ENCODE measurements at places on chromosomes 2 and 18.
A peak's percentile ranks its signal among the peaks of the same experiment; 100 is the strongest.

- DNase-seq, result no peak
Observed at GRCh38 chr2:48464264-48464795, 65.6 kb upstream of the STON1 start.

GRCh38 chr18:79583426-79583825 is 96.2 kb upstream of the CTDP1 start:
- DNase-seq, result no peak

DNA sequence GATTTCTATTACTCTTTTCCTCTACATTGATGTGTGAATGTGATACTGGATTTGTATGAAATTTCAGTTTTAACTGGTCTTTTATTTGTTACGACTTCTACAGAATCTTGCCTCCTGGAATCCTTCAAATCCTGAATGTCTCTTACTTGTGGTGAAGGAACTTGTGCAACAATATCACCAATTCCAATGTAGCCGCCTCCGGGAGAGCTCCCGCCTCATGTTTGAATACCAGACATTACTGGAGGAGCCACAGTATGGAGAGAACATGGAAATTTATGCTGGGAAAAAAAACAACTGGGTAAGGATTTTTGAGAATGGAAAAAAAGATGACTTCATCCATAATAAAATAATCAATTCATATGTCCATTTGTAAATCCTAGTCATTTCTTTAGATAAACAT is 134.6 kb downstream of the BABAM2 start:
- no peak for DNase-seq

- DNase-seq, result no peak
Observed at GRCh38 chr2:212088353-212088752, 450.2 kb downstream of the ERBB4 start.

- no peak for DNase-seq
Observed at GRCh38 chr18:56000041-56000440, 412.0 kb upstream of the TCF4 start.

DNA sequence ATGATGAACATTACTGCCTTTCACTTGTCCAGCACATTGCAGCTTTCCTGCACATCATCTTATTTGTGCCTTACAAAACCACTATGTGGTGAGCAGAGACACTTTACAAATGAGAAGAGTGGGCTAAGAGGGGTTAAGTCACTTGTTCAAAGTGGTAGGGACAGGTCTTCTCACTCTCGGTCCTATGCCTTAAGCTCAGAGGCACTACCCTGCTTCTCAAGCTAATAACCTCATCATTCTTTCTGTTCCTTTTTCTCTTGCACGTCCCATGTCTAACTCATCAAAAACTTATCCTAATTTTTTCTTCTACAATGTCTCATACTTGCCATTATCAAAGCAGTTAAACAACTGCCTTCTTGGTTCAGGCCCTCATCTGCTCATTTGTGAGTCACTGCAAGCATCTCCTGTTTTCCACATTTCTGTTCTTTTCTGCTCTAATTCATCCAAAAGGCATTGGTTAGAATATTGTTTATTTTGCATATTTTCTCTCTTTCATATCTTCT is 21.9 kb upstream of the NCOA1 start:
- DNase-seq, result no peak

DNA sequence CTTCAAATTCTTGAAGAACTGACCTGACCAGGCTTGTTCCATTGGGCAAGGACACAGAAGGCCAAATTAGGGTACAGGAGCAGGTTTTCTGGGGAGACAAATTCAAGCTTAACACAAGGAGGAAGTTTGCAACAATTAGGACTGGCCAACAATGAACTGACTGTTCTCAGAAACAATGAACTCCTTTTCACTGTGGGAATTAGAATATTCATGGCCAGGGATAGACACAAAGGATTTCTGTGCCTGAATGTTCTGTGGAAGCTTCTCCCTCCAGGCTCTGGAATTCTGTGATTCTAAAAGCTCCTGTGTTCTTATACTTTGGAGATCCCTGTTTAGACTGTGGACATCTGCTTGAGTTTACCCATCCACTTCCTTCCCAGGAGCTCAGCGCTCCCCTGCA is 15.2 kb downstream of the SMYD1 start:
- DNase-seq, result no peak

DNA sequence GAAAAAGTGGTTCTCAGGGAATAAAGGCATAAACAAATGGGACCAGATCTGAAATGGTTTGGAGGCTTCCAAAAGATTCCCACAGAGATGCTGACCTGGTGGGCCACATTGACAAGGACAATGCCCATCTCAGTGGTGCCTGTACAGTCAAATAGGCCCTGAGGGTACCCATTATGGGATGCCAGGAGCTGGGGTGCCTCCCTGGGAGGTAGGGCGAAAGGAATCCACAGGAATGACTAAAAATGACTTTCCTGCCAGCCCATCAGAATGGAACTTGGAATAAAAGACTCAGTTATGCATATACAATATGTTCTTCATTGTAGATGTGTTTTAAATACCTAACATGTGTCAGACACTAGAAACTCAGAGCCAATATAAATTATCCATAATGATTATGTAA is 248.5 kb downstream of the RNF144A start:
- peak; percentile 37 for DNase-seq

- no peak for DNase-seq
Observed at GRCh38 chr18:69674966-69675365, 272.7 kb downstream of the CD226 start.

DNA sequence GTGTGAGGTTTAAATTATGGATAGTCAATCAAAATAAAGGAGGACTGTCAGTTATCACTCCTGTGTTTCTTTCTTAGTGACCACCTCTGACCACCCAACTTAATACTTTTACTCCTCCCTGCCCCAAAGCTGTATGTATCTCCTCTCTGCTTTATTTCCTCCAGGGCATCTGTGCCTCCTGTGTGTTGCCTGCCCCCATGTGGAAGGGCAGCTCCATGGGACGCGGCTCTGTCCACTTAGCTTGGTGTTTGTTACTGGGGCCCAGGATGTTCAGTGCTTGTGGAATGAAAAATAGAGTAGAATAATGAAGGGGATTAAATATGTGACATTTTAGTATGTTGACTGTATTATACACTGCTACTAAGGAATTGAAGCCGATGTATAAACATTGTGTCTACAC is 9.8 kb downstream of the ACP1 start:
- no peak for DNase-seq

GRCh38 chr2:188522517-188522916 is 230.8 kb downstream of the GULP1 start:
- DNase-seq, result no peak

- no peak for DNase-seq
Observed at GRCh38 chr2:85763831-85764230, 10.0 kb downstream of the ATOH8 start.

- peak; percentile 69 for DNase-seq
Observed at GRCh38 chr18:79790996-79791972, 6.5 kb upstream of the KCNG2 start.

- DNase-seq, result no peak
Observed at GRCh38 chr2:105403241-105403782, 4.5 kb upstream of the FHL2 start.

DNA sequence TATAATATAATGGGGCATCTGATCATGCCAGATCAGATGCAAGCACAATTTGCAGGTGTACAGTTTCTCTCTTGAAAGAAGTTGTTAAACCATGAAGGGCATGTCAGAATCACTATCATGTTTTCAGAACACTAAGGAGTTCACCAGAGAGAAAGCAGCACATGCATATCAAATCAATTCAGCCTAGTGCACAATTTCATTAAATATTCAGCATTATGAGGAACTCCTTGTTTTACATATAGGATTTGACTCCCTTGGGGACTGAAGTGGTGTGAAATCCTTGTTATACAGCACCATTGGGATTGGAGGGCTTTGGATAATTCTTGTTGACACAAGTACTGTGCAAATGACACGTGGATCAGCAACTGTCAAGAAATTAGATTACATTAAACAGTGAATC is 562.1 kb upstream of the KLHL29 start:
- no peak for DNase-seq

GRCh38 chr2:230650585-230651137 is 62.0 kb upstream of the CAB39 start:
- peak; percentile 82 for DNase-seq

DNA sequence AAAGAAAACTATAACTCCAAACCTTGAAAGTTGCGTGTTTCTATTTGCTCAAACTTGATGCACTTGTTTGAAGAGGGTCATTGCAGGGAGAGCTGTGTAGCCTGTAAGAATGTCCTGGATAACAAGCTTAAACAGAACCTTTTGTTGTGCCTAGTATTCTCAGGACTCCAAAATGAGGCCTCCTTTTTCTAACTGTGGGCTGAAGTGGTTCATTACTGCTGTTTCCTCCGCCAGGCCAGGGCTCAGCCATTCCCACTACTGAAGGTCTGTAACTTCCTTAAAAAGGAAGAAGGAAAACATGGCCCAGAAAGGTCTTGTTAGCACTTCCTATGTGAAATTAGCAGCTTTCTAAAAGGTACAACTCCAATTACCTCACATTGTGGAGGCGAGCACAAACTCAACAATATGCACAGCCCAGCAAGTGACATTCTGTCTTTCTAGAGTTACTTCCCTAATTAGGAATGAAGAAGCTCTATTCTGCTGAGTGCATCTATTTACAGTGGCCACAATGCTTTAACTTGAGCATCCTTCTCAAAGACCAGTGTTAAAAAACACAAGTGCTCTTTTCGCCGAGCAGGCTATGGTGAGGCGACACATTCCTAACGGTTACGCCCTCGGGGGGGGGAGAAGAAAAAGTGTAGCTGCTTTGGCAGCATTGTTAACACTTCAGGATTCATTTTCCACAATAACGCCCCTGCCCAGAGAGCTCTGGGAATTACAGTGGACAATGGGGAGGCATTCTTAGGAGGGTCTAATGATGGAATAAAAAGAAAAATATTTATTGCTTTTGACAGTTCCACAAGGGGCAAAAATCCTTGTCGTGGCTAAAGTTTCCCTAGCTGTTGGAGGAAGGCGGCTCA is 136.9 kb upstream of the SIX3 start:
- DNase-seq, result no peak

GRCh38 chr2:185417111-185417510 is 321.5 kb upstream of the FSIP2 start:
- DNase-seq, result peak; percentile 3

DNA sequence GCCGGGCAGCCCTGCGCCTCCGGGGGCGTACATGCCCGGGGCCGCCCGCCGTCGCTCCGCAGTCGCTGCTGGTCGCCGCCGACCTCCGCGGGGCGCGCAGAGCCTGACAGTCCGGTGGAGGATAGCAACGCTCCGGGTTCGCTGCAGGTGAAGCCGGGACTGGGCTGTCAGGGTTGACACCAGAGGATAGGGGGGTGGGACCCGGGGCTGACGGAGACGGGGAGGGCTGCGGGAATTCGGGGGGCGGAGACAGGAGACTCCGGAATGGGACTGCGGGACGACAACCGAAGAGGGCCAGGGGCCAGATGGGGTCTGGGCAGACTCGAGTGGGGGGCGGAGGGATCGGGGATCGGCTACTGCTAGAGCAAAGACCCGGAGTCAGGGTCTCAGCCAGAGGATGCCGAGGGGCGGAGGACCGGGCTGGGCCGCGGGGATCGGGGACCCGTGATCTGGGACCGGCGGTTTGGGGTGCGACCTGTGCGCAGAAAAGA is 403 bp downstream of the TMEM127 start:
- DNase-seq, result peak; percentile 24

GRCh38 chr2:116874021-116874420 is 940.5 kb upstream of the DDX18 start:
- no peak for DNase-seq

- no peak for DNase-seq
Observed at GRCh38 chr2:58475756-58476155, 234.6 kb upstream of the FANCL start.

- no peak for DNase-seq
Observed at GRCh38 chr18:2855560-2856350, 8.9 kb downstream of the EMILIN2 start.

GRCh38 chr2:30373881-30374302 is 73.2 kb upstream of the LCLAT1 start:
- DNase-seq, result peak; percentile 46

GRCh38 chr18:46877329-46877987 is 39.8 kb downstream of the PIAS2 start:
- no peak for DNase-seq

DNA sequence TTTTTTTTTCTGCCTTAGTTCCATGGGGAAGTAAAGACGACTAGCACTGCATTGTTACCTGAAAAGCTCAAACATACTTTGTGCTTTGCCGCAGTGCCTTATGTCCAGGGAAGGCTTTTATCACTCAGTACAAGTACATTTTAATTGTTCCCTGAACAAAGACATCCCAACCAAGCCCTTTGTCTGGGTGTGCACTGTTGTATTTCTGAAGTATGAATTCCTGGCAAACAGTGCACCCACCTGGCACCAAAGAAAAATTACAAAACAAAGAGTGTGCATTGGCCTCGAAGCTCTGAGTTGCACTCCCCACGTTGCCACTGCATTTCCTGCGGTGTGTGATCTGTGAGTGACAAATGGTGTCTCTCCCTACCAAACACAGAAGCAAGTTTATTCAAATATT is 858.5 kb upstream of the PIK3C3 start:
- DNase-seq, result peak; percentile 30

DNA sequence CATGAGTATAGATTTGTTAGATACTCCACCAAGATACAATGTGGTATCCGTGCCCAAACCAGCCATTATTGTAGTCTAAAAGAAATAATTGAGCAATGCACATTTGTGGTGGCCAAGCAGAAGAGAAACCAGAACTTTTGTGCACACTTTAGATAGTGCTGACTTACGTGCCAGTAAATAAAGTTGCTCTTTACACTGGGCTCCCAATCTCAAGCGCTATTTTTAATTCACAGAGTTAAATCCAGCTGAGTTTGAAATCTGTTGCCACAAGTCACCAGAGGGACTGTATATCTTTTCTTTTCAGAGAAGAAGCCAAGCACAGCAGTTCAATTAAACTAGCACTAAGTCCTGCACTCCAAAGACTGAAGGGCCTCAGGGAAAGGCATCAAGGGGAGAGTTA is 680.4 kb downstream of the TDRD15 start:
- DNase-seq, result no peak

DNA sequence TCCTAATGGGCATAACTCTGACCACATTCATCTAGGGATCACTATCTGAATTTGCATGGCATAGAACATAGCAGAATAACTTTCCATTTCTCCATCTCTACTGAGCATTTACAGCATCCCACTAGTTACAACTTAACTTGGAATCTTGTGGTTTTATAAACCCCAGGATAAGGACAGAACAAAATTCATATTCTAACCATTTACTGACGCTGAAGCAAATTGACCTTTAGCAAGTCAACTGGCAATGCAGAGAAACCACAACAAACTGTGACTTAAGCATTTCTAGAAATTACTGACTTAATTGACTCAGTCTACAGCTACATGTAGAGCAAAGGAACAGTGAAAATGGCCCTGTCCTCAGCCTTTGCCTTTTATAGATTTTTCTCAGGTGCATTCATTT is 61.2 kb downstream of the DCC start:
- peak; percentile 45 for DNase-seq

DNA sequence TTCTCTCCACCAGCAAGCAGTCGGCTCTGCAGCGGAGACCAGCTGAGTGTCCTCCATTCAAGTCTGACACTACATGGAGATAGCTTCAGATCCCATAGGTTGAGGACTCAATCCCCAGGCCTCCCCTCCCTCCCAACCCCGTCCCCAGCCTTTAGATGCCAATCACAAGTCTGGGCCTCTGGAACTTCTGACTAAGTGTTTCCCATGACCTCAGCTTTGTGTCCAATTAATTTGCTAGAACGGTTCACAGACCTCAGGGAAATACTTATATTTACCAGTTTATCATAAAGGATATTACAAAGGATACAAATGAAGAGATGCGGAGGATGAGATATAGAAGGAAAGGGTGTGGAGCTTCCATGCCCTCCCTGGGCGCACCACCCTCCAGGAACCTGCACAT is 77.4 kb downstream of the MERTK start:
- DNase-seq, result peak; percentile 30

GRCh38 chr2:133721118-133721517 is 152.9 kb upstream of the NCKAP5 start:
- no peak for DNase-seq
